ENCODE measurements at places on chromosomes 7 and 10.

GRCh38 chr7:49014870-49015269 lies 90.5 kb downstream of the CDC14C start:
- DNase-seq = no peak

DNA sequence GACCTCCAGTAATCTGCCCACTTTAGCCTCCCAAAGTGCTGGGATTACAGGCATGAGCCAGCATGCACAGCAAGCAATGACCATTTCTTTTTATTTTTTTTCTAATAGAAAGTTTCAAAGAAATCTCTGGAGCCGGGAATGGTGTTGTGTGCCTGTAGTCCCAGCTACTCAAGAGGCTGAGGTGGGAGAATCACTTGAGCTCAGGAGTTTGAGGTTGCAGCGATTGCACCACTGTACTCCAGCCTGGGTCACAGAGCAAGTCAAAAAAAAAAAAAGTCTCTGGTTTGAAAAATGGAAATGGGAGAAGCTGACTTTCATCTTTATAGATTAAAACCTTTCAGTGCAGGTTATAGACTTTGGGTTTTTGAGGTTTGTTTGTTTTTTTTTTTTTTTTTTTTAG lies 44.8 kb upstream of the KMT2E start:
- no peak for DNase-seq

DNA sequence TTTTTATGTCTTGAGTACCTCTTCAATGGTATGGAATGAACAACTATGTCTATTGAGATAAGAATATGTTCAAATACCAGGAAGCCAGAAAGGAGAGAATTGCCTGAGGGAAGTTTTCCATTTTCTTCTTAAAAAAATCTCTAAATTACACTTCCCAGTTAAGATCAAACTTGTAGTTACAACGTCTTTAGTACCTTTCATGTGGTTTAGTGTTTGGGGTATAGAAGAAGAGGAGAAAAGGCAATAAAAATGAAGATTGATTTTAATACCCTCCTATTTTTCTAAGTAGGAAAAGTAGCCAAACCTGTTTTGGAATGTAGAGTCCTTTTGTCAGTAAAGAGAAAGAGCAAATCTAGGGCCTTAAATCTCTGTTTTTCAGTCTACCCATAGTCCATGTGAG lies 470.0 kb upstream of the SEMA3A start:
- no peak for DNase-seq

DNA sequence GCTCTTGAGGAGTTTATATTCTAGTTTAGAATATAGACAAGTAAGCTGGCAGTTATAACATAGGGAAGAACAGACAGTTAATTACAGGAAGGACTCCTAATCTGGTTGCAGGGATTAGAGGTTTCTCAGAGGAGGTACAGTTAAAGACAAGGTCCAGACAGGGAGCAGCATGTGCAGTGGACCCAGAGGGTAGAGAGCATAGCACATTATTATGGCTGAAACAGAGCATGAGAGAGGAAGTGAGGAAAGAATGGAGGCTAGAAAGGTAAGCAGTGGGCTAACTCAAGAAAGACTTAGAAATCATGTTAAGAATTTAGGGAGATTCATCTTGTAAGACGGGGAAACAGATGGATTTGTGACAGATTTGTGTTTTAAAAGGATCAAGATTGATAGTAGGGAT lies 9.7 kb downstream of the MIOS start:
- no peak for DNase-seq

- DNase-seq = no peak
These were observed 46.3 kb upstream of the ELFN1 start for GRCh38 chr7:1623810-1624209.
